Thymus (tissue), 14 donors: ENCODE measurements at places on chromosomes 3 and 15. TPM values are rescaled to one million over a fixed set of nuclear protein-coding genes. Genes with fewer than 3 reads are reported as not detected.

GRCh38 chr15:70311821-70312220 lies 214.1 kb upstream of the TLE3 start:
- DNase-seq, result no peak

GRCh38 chr3:177071496-177072156 lies 125.7 kb downstream of the TBL1XR1 start:
- no peak for DNase-seq

TRIM59 gene
- 8.7 TPM for polyA plus RNA-seq

EMC7 gene
- 59.1 TPM for polyA plus RNA-seq

- DNase-seq, result no peak
These were observed 102.2 kb upstream of the ARRDC4 start for GRCh38 chr15:97858296-97858695.

DNA sequence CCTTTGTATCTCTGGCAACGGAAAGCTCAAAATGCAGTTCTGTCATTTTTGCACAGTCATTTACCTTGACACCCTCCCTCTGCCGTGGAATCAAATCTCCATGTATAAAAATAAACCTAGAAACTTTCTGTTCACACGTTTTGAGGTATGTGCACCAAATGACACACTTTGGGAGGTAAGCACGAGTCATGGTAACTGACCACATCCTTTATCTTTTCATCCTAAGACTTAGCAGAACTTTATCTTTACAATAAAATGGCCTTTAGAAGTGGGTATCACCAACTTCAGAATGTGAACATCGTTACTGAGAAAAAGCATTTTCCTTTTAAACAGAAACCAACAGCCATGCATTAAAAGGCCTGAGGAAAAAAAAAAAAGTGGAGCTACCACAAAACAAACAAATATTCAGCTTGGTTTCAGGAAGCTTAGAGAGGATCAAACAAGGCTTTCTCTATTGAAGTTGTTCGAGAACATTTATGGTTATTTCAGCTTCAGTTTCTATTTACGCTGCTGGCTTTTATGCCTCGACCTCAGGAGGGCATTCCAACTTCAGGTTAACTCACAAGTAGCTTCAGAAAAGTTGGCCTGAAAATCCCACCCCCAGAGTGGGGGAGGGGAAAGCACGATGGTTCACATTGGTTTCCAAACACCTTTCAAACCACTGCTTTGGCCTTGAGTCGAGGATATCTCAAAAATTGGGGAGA lies 171.1 kb upstream of the ICE2 start:
- DNase-seq, result peak; percentile 26

- no peak for DNase-seq
These were observed 14.7 kb downstream of the SKIC8 start for GRCh38 chr15:78284758-78285157.

GRCh38 chr3:13780432-13781176 lies 99.3 kb downstream of the WNT7A start:
- DNase-seq, result no peak

SAMMSON gene
- polyA plus RNA-seq, result 0.05 TPM

IL17RD gene
- polyA plus RNA-seq, result 0.37 TPM

- DNase-seq, result no peak
These were observed 896.0 kb downstream of the MCTP2 start for GRCh38 chr15:95127356-95127755.

TMC3 gene
- polyA plus RNA-seq, result 0.07 TPM

DNA sequence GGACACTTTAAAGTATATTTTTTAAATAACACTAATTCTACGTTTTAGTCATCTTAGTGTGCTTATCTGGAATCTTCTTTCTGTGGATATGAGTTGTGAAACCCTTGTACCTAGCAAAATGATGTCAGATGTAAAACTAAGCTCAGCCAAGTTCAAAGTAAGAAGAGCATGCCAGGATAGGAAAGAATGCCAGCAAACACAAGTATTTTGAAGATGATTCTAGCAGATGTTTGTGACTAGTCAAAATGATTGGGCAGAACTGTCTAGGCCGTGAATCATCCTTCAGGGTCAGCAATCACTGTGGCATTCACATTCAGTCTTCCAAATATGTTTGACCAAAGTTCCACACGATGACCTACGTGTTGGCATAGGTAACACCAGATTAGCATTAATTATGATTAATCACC lies 5.4 kb upstream of the PLOD2 start:
- no peak for DNase-seq
